Ureter (tissue), 1 donor: ENCODE measurements at places on chromosomes 13 and 19.

DNA sequence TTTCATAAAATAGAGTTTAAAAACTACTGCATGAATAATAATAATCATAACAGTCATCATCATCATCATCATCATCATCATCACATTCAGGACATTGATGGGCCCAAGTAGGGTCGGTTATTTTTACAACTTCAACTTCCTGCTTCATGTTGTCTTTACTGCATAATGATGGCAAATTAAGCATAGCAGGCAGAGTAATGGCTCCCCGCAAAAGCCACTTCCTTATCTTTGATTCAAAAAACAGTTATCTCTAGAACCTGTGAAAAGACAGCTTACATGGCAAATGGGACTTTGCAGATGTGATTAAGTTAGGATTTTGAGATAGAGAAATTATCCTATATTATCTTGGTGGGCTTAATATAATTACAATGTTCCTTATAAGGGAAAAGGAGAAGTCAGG, 792.9 kb downstream of the LIG4 start:
- no peak for DNase-seq

GRCh38 chr13:51267622-51268021, 45.4 kb downstream of the FAM124A start:
- no peak for DNase-seq

- DNase-seq = no peak
Observed at GRCh38 chr13:109818886-109819285, 32.5 kb upstream of the IRS2 start.

GRCh38 chr13:36685927-36686326, 12.1 kb downstream of the SERTM1 start:
- no peak for DNase-seq

DNA sequence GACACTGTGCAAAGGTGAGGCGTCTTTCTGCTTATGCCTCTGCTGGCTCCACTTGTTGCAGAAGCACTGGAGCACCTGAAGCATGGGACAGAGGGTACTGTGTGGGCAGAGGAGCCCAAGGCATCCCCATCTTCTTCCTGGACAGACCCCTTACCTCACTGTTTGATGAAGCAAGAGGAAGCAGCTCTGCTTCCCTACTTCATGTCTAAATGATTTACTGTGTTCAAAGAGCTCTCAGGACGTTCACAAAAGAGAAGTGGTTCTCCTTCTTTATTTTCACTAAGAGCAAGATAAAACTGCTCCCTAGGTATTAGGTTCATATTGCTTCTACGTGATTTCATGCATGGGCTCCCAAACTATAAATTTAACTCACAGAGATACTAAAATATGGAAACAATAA, 1635.4 kb upstream of the SLC10A2 start:
- DNase-seq = no peak

DNA sequence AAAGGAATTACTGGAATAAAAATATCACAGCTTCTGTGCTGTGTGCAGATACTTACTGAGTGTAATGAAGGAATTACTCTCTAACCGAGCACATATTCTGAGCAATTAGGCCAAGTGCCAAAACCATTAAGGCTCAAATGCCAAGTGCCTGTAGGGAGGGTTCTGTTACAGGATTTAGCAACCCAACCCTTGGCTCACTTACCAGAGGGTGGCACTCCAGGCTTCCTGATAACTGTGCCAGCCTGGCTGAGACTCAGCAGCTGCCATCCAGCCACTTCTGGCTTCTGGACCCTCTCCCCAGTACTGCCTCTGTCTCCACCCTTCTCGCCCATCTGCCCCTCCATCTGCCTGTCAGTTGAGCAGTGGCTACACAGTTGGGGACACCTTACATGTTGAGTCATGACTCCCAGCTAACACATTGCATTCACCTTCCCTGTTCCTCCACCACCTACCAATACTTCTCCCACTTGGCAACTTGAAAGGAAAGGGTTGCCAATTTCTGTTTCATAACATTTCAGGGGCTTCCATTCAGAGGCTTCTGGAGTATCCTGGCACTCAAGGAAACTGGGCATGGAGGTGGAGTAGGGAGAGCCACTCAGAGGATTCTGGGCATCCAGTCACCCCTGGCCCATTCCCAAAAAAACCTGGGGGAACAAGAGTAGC, 110.5 kb downstream of the COG6 start:
- no peak for DNase-seq

DNA sequence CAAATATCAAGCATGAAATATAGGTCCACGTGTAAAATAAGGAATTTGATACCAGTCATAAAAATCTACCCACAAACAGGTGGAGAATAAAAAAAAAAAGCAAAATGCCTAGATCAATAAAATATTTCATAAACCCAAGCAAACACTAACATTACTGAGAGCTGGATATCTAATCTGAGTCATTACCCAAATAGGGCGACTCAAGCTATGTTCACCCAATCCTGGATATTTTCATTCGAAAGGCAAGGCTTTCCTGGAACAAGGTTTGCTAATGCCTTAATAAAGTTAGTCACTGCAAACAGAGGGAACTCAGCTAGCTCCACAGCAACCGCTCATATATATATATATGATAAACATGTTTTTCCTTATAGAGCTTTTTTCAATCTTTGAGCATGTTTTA, 33.5 kb upstream of the TM9SF2 start:
- no peak for DNase-seq

- DNase-seq = no peak
Observed at GRCh38 chr13:77902319-77902963, 16.2 kb downstream of the EDNRB start.

- DNase-seq = no peak
Observed at GRCh38 chr13:84208246-84208910, 326.1 kb upstream of the SLITRK1 start.

- DNase-seq = no peak
Observed at GRCh38 chr13:59363313-59363712, 800.4 kb downstream of the DIAPH3 start.

DNA sequence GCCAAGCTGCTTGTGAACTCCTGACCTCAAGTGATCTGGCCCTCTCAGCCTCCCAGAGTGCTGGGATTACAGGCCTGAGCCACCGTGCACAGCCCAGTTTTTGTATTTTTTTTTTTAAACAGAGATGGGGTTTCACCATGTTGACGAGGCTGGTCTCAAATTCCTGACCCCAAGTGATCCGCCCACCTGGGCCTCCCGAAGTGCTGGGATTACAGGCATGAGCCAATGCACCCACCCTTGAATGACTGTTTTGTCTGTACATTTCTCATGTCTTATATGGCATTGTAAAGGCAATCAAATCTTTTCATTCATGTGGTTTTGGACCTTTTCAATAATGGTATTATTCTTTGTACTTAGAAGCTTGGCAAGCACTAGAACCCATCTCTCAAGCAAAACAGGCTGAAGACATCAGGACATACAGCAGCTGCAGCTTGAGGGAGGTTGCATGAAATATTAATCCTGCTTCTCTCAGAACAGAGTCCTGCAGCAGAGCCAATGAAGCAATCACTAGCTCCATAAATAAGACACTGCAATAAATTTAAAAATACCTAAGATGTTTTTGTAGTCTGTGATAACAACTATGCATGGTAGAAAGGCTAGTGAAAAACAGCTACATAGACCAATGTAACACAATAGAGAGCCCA, 209.9 kb downstream of the TUBA3C start:
- DNase-seq = no peak

DNA sequence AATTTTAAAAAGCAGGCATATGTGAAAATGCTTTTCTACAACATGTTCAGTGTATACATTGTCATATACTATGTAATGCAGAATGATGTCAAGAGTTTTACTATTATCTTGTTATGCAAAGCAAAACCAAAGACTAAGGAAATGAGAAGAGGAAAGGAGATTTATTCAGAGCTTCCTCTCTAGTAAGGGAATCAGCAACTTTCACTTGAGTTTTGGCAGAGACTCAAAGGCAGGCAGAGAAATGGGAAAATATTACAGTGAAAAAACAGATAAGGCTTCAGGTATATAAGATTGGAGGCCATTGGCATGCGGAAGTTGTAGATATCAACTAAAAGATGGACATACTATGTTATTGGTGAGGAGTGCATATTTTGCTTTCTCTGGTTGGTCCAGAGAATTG, 512.0 kb upstream of the PCDH20 start:
- DNase-seq = no peak

DNA sequence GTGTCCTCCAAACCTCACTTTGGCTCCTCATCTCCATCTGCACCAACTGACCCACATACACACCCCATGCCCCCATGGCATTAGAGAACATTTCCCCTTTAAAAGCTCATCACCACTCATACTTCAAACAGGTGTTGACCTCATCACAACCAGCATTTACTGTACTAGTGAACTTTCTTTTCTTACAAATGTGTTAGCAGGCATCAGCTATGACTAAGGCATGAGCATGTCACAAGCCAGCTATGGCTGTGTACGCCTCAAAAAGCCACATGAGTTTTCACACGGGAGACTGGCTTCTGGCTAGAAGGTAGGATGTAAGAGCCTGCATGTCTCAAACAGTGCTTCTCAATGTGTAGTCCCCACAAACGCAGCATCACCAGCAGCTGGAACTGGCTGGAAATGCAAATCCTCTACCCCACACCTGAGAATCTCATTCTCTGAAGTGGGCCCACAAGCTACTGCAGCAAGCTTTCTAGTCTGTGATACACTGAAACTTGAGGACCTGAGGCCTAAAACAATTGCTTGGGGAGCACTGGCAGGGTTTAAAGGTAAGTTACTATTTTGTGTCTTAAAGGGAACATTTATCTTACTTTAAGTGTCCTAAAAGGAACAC, 66.8 kb downstream of the TUBGCP3 start:
- no peak for DNase-seq

DNA sequence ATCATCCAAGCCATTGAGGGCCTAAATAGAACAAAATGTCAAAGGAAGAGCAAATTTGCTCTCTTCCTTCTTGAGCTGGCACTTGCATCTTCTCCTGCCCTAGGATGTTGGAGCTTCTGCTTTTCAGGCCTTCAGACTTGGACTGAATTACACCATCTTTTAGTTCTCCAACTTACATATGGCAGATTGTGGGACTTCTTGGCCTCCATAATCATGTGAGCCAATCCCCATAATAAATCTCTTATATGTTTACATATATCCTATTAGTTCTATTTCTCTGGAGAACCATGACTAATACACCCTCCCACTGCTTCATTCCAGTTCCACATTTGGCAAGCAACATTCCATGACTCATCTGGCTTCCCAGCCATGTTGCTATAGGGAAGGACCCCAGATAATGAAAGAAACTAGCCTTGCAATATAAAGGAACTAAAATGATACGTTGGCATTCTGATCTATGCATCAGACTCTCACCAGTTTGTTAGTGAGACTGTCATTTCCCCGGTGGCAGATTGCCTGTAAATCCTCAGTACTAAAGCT, 11.0 kb upstream of the ACOD1 start:
- DNase-seq = no peak

DNA sequence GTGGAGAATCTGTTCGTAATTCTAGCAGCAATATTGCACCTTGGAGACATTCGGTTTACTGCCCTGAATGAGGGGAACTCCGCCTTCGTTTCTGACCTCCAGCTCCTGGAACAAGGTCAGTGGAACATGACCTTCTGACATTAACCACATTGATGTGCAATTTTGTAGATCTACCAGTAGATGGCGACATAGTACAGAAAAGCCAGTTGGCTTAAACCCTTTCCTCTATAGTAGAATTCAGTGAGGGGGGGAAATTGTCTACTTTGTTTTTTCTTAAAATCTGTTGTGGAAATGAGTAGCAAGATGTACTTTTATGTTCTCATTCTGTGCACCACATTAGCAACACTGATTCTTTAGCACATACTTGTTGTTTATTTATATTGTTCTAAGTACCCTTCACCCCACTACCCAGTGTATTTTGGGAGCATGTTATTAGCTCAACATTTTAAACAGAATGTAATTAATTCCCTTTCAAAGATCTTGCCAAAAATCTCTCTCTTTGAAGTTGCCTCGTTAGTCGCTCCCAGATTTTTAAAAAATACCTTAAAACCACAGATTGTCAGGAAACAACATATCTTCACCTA, 332.2 kb downstream of the MYO16 start:
- no peak for DNase-seq

DNA sequence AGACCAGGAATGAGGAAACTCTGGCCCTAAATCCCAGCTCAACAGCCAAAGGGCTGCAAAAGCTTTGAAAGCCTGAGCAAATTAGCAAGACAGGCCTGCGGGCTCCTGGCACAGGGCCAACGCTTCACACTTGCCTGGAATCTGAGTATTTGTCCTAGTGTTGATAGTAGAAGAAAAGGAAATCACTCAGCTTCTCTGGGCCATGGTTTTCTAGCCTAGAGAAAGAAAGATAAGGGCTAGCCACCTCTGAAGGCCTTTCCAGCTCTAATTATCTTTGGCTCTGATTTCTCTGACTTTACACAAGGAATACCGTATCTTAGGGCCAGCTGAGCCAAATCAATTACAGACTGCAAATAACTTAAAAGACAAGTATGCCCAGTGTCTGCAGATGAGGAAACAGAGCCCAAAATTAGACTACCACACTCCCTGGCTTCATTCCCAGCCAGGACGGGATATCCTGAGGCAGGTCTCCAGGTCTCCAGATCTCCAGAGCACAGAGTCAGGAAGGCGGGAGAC, 69.6 kb downstream of the STK24 start:
- DNase-seq = no peak

DNA sequence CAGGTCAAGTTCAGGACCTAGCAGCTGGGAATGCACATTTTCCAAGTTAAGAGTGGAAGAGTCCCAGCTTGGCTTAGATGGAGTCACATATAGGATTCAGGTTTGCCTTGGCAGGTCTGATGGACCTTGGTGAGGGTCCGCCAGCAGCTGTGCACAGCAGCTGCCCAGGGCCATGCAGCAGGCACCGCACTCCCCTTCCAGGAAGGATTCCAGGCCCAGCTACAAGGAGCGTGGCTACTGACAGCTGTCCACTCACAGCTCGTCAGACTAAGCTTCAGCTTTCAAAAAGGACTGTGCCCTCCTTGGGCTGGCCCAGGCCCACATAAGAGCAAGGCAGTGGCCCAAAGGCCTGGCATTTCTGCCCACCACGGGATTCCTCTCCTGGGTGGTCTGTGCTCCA, 68.4 kb downstream of the ALOX5AP start:
- no peak for DNase-seq

DNA sequence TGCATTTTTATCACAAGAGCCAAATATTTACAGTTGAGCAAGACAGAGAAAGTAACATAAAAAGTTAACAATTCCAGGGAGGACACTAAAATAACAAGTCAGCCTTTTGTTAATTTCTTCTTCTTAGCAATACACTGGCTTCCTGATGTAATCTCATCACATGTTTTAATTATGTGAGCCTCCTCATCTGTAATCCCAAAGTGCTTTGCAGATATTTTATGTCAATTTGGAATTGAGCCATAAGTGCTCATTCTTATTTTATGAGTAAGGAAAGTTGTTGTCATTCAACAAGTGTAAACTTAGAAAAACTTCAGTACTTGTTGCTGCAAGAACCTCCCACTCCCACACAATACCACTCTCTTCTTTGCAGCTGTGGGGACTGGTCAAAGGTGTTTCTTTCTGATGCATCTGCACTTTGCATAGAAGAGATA, 223.6 kb downstream of the GPC6 start:
- DNase-seq = no peak

DNA sequence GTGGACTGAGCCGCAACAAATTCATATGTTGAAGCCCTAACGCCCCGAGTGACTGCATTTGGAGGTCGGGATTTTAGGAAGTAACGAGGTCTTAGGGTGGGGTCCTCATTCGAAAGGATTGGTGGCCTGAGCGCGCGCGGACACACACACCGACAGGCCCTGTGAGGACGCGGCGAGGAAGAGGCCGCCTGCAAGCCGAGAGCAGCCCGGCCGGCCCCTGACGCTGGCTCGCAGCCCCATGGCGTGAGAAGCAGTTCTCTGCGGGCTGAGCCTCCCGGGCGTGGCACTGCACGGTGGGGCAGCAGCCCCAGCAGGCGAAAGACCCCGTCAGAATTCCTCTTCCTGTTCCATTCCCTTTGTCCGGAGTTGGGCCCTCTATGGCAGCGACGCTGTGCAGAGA, 131.2 kb downstream of the CRYL1 start:
- no peak for DNase-seq
